ENCODE measurements at places on chromosomes 11 and 22.

DNA sequence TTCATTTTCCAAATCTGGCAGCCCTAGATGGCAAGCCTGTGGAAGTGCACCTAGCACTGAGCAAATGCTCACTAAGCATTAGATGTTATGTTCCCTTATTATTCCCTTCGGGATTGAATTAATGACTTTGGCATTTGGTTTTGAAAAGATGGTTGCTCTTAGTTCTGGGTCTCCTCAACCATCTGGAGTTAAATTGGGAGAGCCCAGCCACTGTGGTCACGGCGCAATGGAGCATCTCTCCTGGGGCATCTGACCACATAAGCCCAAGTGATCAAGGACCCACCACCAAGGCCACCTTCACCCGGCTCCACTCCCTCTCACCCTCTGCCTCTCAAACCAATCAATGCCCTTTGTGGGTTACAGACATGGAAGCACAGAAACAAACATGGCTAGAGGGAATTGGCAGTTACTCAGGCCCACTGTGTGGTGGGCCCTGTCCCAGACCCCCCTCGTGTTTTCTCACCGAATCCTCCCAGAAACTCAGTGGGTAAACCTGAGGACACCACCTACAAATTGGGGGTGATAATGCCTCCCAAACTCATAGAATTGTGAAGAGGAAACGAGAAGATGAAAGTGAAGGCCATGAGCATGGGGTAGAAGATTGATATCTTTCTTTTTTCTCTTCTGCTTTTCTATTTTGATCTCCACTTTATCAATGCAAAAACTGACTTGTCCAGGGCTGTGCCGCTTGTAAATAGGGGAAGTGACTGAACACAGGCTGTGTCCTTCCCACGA, 52.2 kb downstream of the IRAG1 start:
- DNase-seq = no peak

GRCh38 chr11:111922803-111923202, 4.1 kb downstream of the C11orf52 start:
- DNase-seq = no peak

- no peak for DNase-seq
Observed at GRCh38 chr11:75342966-75343870, 8.2 kb downstream of the ARRB1 start.

GRCh38 chr22:40855071-40855978, 1.1 kb downstream of the ST13 start:
- DNase-seq = no peak

- no peak for DNase-seq
Observed at GRCh38 chr22:44449683-44450425, 48.2 kb downstream of the RTL6 start.

GRCh38 chr11:28048812-28049211, 59.1 kb downstream of the KIF18A start:
- no peak for DNase-seq

DNA sequence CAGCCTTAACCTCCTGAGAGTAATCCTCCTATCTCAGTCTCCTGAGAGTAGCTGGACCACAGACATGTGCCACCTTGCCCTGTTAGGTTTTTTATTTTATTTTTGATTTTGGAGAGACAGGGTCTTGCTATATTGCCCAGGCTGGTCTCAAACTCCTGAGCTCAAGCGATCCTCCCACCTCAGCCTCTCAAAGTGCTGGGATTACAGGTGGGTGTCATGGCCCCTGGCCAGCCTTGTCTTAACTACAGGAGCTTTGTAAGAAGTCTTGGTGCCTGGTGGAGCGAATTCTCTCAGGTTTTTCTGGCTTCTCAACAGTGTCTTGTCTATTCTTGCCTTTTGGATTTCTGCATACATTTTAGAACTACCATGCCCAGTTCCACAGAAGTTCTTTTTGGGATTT, 546.4 kb downstream of the TBC1D22A start:
- no peak for DNase-seq

- DNase-seq = no peak
Observed at GRCh38 chr22:38034278-38034882, 22.8 kb upstream of the PICK1 start.

DNA sequence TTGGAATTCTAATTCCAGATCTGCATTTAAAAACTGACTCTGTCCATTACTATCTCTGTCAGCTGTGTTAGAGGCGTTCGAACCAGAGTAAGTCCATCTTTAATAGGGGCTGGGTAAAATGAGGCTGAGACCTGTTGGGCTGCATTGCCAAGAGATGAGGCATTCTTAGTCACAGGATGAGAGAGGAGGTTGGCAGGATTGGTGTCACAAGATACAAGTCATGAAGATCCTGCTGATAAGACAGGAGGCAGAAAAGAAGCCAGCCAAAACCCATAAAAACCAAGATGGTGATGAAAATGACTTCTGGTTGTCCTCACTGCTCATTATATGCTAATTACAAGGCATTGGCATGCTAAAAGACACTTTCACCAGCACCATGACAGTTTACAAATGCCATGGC, 356.3 kb upstream of the ISX start:
- no peak for DNase-seq

DNA sequence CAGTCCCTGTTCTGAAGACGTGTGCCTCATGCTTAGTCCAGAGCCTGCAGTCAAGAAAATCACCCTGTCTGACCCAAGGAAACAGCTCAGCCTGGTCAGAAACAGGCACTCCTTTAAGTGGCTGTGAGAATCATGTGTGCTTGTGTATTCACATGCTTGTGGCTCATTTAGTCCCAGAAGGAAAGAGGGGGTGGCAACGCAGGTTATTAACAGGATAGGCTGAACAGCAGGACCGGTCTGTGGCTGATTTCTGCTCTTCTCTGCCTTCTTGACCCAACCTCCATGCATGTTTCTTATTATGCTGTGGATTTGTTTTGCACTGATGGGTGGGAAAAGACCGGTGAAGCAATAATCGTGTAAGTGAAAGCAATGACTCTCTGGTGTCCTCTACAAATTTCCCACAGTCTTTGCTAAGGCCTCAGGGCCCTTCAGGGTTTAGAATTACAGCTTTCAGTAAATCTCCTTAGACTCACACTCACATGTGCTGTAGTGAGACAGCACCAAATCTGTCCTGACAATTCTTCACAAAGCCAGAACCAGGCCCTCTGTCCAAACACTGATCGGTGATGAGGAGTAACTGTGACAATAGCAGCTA, 288.1 kb downstream of the ETS1 start:
- DNase-seq = no peak

GRCh38 chr11:11446564-11446963, 93.5 kb upstream of the CSNK2A3 start:
- no peak for DNase-seq

GRCh38 chr11:82869657-82870056, 30.6 kb downstream of the PRCP start:
- DNase-seq = no peak

DNA sequence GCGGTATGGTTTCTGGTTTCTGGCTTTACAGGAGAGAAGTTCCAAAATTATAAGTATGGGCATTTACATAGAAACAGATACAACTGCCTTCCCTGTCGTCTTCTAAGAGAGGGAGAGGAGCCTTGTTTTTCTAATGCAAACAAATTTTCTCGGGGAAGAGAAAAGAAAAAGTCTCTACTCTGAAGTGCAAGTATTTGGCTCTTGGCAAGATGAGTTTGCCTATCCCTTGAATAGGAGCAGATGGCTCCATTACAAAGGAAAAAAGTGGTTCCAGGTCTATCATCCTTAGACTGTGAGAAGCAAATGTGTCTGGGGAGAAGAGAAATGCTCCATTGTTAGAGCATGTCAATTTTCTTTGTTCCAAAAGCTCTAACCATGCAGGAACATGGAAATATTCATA, 455.6 kb downstream of the BUD13 start:
- no peak for DNase-seq

- DNase-seq = no peak
Observed at GRCh38 chr22:20256027-20256426, 12.1 kb downstream of the RTN4R start.

DNA sequence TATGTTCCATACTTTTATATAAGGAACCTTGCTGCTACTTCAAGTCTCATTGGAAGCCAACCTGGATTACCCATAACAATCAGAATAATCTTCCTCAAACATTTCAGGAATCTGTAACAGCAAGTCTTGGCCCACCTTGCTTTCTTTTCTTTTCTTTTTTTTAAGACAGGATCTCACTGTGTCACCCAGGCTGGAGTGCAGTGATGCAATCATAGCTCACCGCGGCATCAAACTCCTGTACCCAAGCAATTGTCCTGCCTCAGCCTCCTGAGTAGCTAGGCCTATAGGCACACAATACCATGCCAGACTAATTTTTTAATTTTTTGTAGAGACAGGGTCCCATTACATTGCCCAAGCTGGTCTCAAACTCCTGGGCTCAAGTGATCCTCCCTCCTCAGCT, 29.3 kb upstream of the PRDM10 start:
- DNase-seq = no peak

- no peak for DNase-seq
Observed at GRCh38 chr11:80182901-80183300, 742.1 kb upstream of the TENM4 start.

- no peak for DNase-seq
Observed at GRCh38 chr11:94882931-94883330, 90.4 kb downstream of the CWC15 start.

- DNase-seq = no peak
Observed at GRCh38 chr11:118084247-118084646, 2.5 kb downstream of the SMIM35 start.

DNA sequence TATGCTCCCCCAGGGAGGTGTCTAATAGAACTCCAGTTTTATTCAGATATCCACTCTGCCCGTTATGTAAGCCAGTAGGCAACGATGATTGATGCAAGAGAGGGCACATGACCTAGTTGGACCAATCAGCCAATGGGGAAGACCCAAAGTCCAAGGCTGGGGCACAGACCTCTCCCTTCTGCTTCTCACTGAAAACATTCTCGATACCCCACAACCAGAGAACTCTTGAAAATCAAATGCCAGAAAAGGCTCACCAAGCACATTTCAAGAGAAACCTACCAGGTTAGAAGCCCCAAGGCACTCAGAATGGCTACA, 7.4 kb downstream of the HIRA start:
- DNase-seq = no peak

- DNase-seq = no peak
Observed at GRCh38 chr11:2525941-2526807, 81.4 kb downstream of the KCNQ1 start.

GRCh38 chr11:88555829-88556202, 218.3 kb upstream of the CTSC start:
- no peak for DNase-seq

GRCh38 chr11:6437993-6438392, 2.8 kb downstream of the HPX start:
- no peak for DNase-seq

GRCh38 chr22:35140879-35141745, 75.2 kb downstream of the ISX start:
- no peak for DNase-seq

GRCh38 chr11:83064011-83064410, 7.7 kb downstream of the RAB30 start:
- no peak for DNase-seq

DNA sequence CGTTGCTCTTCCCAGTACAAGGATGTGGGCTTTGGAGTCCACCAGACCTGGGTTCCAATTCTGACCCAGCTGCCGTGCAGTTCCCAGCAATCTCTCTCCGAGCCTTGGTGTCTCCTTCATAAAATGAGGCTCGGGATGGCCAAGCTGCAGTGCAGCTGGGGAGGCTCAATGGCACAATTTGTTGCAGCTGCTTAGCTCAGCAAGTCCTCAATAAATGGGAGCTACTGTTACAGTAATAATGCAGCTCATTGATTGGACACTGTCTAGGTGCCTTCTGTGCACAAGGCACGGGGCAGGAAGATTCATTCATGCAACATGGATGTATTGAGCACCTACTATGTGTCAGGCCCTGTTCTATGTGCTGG, 37.1 kb downstream of the SHISAL1 start:
- DNase-seq = no peak

GRCh38 chr11:2945757-2946287, 16.6 kb upstream of the PHLDA2 start:
- DNase-seq = no peak

- no peak for DNase-seq
Observed at GRCh38 chr11:13117344-13117743, 108.2 kb downstream of the RASSF10 start.

Data from NCI-H1930 (cell line).